RPMI8226 (cell line): ENCODE measurements at places on chromosomes 12 and 14.
A peak's percentile ranks its signal among the peaks of the same experiment; 100 is the strongest.

DNA sequence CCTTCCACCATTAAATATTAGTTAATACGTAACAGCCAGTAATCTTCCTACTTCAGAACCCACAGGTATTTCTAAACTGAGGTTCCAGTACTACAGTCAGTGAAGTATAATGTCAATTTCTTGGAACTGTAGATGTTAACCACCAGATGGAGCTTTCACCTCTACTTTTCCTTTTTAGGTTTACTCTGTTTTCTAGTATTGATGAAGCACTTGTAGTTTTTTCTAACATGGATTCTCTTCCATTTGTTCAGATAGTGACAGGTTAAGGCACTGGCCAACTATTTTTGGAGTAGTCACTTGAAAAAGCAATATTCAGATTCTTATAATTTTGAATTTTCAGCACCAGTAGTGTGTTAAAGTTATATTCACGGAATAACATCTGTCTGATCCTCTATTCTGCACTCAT is 4.6 kb upstream of the SEC23A start:
- DNase-seq: peak; percentile 17

DNA sequence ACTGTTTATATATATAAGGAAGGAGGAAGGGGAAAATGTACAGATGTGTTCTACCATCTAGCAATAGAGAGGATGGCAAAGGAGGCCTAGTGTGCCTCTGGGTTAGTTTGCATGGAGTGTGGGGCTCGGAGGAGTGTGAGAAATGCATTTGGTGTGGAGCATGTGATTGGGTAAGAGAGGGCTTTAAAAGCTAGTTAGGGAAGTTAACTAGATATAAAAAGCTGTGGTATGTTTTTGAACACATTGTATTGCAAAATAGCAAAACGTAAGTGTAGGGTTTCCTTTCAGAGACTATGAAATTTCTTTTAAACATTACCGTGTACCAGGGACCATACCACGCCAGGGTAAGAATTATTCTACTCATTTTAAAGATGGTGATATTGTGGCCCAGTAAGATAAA is 53.3 kb upstream of the STXBP6 start:
- DNase-seq: no peak

DNA sequence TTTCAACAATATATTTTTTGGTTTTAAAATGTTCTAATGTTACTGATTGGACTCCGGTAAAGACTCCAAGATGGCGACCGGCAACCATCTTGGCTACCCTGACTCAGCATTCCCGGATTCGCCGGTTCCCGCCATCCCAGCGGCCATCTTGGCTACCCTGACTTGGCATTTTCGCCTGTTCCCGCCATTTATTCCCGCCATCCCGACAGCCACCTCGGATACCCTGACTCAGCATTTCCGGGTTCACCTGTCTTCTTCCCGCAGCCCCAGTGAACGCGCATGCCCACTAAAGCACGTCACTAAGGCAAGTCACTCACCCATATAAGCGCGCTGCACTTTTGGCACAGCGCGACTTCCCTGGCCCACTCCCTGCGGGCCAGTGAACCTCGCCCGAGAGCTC is 9.0 kb upstream of the LRFN5 start:
- no peak for DNase-seq

DNA sequence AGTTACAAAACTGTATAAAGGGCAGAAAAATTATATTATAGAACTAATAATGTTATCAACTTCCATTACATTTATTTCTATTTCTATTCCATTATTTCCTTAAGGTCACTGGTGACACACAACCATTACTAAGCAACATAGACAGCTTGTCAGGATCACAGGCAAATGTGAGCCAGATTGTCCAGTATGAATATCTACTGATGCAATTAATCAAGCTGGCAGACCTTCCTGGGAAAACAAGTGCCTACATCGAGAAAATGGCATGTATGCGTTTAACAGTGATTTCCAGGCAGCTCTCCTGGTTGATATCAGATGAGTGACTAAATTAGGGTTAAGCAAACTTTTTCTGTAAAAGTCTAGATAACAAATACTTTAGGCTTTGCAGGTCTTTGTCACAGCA is 36.9 kb upstream of the TSPAN8 start:
- no peak for DNase-seq

DNA sequence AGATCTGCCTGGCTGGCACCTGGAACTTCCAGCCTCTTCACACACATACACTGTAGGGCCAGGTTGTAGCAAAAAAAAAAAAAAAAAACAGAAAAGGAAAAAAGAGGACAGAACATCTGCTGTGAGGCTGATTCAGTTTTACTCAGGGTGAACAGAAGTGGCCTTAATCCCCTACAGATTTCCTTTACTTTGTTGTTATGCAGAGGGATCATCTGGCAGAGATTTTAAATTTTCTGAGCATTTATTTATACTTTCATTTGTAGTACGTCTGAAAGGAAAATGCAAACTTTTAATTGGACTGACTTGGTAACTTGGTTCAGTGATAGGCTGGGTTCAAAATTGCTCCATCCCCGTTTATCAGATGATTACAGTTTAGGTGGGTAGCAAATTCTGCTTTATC is 50.8 kb upstream of the PRICKLE1 start:
- no peak for DNase-seq

DNA sequence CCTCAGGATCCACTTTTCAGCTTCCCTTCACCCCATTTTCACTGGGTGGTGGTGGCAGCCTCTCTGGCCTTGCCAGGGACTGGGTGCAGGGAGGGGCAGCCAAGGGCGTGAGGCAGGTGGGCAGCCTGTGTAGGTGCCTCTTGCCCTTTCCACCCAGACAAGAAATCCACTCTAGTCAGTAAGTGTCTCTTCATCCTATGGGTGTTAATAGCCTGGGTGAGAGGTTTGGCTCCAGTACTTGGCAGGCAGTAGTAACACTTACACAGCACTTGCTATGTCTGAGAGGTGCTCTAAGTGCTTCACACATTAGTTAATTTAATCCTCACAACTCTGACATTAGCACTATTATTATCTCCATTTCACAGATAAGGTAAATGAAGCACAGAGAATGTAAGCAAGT is 171.9 kb downstream of the EMP1 start:
- DNase-seq: no peak

GRCh38 chr14:62301080-62301479 is 538.9 kb downstream of the SNAPC1 start:
- no peak for DNase-seq

- DNase-seq: no peak
Measured at GRCh38 chr14:101232340-101233020, 328.8 kb upstream of the DIO3 start.

DNA sequence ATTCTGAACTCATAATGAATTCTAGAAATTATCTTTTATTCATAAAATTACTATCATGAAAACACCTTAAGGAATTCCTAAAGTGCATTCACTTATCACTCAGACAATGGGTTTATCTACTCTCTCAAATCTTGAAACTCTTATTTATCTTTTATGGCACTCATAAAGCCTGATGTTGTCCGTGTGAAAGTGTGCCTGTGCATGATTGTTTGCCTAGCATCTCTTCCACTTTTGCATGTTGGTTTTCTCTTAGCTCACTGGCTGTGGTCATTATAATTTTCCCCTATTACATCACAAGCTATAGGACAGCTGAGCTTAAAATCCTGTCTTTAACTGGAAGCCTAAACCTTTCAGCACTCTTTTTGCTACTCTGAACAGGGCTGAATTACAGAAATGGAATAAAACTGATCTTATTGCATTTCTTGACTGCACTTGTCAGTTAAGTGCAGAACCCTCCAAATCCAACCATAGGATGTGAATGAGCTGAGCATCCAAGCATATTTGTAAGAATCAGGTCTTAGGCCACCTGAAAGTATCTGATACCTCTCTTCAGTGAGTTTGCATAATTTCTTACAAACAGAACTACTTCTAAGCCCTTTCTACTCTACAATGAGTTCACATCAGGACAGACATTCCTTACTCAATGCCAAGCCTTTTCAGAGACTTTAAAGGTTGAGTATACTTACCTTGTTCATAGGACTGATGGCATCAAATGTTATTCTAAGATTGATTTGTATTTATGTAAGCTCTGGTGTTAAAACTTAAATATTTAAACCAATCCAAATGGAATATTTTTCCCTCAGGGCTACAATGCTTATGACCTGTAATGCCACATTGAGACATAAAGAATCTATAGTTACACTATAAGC is 221.2 kb upstream of the KITLG start:
- DNase-seq: no peak

DNA sequence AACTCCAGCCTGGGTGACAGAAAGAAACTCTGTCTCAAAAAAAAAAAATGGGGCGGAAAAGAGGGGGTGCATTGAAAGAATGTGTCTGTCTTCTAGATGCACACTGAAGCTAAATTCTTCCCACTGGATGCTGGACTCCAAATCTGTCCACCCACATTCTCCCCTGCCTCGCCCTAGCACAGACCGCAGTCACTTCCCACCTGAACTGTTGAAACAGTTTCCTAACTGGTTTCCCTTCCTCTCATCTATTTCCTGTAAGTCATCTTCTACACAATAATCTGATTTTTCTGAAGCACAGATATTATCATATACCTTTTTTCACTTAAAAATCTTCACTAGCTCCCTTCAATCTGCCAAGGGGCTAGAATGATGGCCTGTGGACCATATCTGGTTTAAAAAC is 1.5 kb upstream of the HCAR1 start:
- no peak for DNase-seq

DNA sequence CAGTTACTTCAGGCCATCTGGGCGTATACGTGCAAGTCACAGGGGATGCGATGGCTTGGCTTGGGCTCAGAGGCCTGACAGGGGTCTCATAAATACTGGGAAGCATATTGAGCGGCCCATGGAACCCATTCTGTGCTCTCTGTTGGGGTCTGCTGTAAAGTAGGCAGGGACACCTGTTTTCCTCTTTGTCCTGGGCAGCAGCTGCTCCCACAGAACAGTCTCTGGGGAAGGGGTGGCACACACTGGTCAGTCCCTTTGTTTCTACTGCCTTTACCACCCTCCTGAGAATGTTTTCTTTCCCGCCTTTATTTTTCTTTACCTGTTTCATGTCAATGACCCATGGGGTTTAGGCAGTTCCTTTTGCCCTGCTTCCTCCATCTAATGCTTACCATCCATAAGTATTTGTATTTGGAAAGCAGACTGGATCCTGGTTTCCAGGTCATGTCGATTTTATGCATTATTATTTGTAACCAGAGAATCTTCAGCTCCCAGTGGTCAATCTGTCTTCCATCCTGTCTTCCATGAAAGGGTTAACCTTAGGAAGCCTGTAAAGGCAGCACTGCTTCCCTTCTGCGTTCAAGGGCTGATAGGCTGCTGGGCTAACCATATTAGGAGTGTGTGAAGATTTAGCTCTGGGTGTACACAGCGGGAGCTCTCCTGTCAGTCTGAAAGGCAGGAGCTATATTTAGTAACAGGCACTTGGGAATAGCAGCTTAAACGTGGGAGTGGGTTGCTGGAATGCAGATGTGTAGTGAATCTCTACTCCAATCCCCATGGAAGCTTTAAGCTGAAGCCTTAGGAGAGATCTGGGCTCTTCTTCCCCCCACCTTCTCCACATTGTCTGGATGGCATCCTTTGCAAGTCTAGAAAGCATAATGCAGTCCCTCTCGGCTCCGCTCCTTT is 124.0 kb downstream of the DYRK2 start:
- DNase-seq: no peak

DNA sequence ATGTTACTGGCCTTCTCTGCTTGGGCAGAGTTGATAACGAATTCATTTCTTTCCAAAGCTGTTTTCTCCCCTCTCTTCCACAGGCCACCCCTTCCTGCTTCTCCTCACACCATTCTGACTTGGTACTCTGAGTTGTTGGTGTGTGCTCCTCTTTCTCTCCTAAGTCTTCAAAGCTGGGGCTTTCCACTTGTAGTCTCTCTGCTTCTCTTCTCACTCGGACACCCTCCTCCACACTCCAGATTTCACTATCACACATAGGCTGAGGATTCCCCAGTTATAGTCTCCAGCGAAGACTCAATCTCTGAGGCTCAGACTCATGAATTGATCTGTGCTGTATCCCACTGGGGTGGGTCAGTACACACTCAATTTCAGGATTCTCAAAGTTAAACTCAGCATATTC is 201.0 kb downstream of the SSPN start:
- DNase-seq: no peak

- no peak for DNase-seq
Measured at GRCh38 chr14:94291159-94291905, 1.7 kb downstream of the SERPINA10 start.

- DNase-seq: peak; percentile 79
Measured at GRCh38 chr12:48903982-48904411, 21.3 kb downstream of the FKBP11 start.

DNA sequence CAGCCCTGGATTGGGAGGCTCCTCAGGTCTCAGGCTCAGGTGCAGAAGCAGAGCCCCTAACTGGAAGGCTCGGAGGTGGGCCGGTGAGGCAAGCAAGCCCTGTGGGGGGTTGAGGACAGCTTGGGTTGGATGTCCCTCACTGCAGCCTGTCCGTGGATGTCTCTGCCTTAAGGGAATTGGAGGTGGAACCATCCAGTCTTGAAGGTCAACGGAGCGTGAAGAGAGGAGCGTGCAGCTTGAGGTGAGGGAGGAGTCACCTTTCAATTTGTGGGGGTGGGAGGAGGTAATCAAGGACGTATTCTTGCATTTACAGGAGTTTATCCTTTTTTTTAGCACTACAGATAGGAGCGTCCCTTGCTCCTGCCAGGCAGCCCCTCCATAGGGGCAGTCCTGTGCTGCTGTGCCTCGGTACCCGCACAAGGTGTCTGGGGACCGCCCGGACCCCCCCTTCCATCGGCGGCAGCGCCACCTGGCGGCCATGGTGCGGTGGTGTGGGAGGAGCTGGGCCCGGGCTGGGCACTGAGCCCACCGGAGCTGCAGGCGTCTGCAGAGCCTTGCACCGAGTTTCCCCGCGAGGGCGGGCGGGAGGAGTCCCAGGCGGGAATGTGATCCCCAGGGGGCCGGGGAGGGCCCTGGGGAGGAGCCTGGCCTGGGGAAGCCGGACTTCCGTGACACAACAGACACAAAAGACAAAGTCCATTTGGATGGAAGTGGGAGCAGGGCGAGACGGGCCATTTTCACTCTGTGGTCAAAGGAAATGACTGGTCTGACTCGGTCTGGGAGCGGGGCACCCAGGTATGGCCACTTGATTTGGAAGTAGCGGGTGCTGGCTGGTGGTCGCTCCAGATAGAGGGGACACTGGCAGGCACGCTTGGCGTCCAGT is 864 bp downstream of the DNAJC22 start:
- peak; percentile 77 for DNase-seq

- DNase-seq: no peak
Measured at GRCh38 chr12:89540586-89540985, 14.7 kb upstream of the POC1B start.

DNA sequence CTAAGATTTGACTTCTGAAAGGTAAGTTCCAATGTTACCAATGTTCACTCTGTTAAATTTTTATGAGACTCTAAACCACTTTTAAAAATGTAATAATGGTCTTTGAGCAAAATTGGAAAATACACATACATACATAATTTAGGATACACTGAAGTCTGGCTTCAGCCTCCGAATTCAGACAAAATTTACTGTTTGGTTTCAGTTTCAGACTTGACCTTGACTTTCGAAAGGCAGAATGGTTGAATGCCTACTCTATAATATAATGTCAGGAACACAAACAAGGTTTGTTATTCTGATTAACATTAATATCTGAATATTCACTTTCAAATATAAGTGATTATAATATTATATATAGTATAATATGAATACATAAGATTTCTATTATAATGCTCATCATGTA is 74.1 kb upstream of the KRAS start:
- peak; percentile 54 for DNase-seq
